Kasumi-1 (cell line): ENCODE measurements at places on chromosomes 7 and 10.

DNA sequence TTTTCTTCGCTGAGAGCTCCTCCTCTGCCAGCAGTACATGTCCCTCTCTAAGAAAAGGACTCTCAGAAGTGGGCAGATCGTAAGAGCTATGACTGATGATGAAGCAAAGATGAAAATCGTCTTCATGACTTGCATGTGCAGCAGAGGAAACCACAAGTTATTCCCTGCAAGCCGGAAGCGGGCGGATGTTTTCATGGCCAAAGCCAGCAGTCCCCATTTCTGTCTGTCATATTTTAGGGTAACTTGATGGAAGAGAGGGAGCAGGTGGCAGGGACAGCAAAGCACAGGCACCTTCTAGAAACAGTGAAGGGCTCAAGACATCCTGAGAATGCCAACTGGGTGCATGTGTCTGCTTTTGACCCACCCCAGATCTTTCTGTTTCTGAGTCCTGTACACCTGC, 19.9 kb downstream of the KLF6 start:
- DNase-seq, result no peak

GRCh38 chr7:35691827-35692307, 3.1 kb downstream of the HERPUD2 start:
- no peak for DNase-seq

GRCh38 chr10:132422903-132423825, 26.2 kb downstream of the PWWP2B start:
- DNase-seq, result peak; percentile 93

DNA sequence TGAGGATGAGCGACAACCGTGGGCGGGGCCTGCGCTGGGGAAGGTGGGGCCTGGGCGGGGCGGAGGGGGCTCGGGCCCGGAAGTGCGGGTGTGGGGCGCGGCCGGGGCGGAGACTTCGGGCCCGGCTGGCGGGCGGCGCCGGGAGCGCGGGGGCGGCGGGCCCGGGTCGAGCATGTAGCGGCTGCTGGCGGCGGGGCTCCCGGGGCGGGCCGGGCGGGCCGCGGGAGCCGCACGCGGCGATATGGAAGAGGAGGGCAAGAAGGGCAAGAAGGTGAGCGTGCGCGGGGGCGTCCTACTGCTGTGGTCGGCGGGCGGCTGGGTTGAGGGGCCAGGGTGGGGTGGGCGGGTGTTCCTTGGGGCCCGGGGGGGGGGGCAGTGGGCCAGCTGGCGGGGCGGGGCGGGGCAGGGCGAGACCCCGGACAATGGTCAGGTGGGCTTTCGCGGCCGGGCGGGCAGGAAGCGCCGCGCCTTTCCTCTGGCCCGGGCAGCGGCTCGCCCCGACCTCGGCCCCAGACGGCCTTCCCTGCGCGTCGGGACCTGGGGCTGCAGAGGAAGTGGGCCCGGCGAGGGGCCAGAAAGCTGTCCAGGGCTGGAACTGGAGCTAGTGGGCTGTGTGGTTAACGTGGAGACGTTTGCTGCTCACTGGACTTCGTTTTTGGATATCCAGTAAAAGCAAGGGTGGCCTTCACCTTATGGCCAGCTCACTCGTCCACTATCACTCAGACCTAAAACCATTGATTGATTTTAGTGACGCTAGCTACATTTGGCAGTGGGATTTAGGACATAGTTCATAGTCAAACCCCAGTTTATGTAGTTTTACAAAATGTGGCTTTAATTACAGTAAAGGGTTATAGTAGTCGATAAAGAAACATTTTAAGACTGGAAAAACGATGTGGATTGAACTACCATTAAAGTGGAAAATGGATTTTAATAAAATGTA, at the start of gene CCM2:
TSS of gene CCM2 (plus strand) at position 109 of the 940 bp plus-strand sequence. CDS start at position 242, 133 bp downstream.
- DNase-seq, result no peak

DNA sequence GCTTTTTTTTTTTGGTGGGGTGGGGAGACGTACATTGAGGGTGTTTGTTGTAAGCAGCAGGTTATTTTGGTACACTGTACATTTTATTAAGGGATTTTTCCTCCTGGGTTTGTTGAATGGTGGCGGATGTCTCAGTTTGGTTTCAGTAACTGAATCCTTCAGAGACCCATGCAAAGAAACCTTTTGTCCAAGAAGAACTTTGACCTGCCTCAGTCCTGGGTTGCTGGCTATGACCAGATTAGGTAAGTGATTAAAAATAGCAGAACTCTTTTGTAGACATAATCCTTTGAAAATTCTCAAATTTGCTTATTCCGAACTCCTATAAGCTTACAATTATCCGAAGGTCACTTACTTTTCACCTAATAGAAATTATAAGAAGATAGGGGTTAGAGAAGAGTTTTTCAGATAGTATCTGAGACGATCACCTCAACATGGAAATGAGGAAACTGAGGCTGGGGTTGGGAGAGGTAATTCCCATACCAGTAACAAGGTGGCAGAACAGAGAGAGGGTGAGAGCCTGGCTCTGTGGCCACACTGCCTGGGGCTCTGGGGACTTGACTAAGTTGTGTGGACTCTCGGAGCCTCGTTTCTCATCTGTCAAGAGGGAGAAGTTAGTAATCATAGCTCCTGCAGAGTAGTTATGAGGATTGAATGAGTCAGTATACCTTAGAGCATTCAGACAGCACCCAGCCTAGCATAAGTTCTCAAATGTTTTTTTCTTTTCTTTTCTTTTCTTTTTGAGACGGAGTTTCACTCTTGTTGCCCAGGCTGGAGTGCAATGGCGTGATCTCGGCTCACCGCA, 87.4 kb downstream of the CCNY start:
- DNase-seq, result no peak

- no peak for DNase-seq
These were observed 219.7 kb downstream of the MTERF1 start for GRCh38 chr7:91660734-91661356.
